COLO829 (cell line): ENCODE measurements at places on chromosomes 12 and 14.

- DNase-seq: no peak
Observed at GRCh38 chr14:77309131-77309530, 11.6 kb downstream of the POMT2 start.

DNA sequence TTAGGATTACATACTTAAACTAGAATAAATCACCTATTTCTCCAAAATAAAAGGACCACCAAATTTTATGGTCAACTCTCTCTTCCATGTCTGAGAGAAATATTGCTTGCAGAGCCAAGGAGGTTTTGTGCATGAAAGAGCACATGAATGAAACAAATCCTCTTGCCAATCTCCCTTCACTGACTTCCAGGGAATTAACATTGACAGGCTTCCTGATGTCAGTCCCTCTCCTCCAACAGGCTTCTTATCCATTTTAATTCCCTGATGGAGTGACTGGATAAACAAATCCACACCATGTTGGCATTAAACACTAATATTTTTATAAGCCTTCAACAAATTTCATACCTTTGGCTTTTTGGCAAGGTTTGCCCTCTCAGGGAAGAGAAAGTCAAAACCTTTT is 45.3 kb upstream of the CNTN1 start:
- DNase-seq: no peak

DNA sequence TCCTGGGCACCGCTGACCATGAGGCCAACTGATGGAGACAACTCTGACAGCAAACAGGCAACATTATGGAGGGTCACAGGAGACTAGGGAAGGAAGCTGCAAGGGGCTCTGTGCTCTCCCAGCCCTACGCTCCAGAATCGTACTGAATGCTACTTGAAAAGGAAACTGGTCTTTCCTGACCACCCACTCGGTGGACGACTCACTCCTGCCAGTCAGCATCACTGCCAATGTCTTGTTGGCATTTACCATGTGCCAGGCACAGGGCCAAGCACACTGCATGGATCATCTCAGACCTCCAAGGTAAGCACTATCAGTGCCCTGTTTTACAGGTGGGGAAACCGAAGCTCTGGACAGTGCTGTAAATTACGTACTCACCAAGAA is 38.0 kb downstream of the CCDC85C start:
- no peak for DNase-seq

GRCh38 chr12:80830533-80831088 is 107.1 kb downstream of the LIN7A start:
- DNase-seq: no peak

GRCh38 chr12:123163227-123163626 is 12.3 kb upstream of the PITPNM2 start:
- no peak for DNase-seq

GRCh38 chr12:57835366-57836288 is 10.9 kb downstream of the CTDSP2 start:
- no peak for DNase-seq

DNA sequence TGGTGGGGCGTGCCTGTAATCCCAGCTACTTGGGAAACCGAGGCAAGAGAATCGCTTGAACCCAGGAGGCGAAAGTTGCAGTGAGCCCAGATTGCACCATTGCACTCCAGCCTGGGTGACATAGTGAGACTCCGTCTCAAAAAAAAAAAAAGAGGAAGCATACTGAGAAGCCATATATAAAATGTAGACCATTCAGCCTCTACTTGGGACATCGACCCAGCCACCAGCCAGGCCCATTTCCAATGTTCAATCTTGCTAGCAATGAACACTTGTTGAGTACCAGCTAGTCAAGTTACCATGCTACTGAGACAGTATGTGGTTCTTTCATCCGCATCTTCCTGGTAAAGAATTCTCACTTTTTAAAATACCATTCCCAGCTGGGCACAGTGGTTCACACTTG is 33.4 kb upstream of the RASSF8 start:
- no peak for DNase-seq
